Heart left ventricle (tissue), 16 donors: ENCODE measurements at places on chromosomes 4 and X.
A peak's percentile ranks its signal among the peaks of the same experiment; 100 is the strongest.

DNA sequence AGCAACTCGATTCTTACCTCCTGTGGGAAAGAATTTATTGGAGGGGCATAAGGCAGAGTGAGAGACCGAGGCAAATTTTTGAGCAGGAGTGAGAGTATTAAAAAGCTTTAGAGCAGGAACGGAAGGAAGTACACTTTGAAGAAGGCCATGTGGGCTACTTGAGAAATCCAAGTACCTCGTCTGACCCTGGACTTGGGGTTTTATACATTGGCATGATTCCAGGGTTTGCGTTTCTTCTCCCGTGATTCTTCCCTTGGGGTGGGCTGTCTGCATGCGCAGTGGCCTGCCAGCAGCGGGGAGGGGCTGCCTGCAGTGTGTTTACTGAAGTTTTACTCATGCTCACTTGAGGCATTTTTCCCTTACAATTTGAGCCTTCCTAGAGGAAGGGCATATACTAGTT lies 3.4 kb downstream of the GALNT7 start:
- no peak for DNase-seq

- no peak for DNase-seq
These were observed 886.8 kb downstream of the NLGN4X start for GRCh38 chrX:5341902-5342301.

DNA sequence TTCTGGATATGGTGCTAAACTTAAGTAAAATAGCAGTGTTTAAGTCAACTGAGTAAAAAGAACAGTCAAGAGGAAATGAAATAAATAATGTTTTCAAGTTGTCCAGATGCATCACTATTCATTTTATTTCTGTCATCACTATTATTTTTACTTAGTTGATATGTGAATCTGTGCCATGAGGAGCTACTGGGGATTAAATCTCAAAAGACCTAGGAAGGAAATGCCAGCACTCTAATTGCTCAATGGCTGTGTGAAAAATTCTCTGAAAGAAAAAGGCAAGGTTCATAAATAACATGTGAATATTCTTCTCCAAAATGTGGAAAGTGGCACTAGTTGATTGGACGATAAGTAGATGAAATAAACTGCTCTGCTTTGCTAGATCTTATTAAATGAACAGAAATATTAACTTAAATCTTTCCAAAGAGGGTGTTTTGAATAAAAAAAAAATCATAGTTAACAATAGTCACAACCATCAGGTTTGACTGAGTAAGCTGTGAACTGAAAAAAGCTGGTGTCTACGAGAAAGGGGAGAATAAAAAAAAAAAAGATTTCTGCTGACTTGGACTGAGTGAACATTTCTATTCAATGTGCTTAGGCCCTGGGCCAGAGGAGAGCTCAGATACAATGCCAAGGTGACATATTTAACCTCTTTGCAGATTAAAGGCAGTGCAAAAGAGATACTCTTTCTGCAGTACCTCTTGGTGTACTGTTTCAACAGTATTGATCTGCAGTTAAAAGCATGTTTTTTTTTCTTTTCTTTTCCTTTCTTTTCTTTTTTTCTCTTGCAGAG lies 1.6 kb downstream of the SPARCL1 start:
- DNase-seq: peak; percentile 29

DNA sequence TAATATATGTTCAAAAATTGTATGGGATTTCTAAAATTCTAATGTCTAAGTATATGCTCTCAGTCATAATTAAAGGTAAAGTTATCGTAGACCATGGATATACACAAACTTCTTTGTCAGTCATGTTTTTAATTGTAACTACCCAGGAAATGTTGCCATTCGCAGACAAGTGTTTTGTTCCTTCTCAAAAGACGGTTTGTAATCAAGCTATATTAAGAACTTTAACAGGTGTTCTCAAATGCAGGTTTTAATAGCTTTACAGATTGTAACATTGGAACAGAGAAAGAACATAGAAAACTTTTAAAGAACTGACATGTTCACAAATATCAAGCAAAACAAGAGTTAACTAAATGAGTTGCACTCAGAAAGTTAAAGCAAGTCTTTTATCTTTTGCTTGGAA lies 58.9 kb downstream of the KDM5C start:
- DNase-seq: no peak

- DNase-seq: peak; percentile 67
These were observed 188.0 kb upstream of the C1QTNF7 start for GRCh38 chr4:15239866-15240265.

DNA sequence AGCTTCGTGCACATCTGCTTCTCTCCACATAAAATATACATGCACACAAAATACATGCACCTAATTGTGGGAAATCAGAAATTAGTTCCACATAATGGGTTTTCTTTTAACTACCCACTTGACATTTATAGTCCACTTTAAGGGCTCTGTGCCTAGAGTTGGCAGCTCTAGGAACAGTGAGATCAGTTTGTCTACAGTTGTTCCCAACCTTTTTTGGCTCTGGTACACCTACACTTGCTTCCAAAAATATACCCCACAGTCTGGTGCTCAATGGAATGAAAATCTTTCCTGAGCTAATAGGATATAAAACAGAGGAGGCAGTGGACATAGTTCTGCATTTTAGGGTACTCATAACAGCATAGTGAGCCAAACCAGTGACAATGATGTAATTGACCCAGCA lies 36.1 kb downstream of the HDAC8 start:
- DNase-seq: no peak

GRCh38 chrX:19954335-19955096 lies 36.3 kb downstream of the BCLAF3 start:
- DNase-seq: no peak

GRCh38 chrX:19840899-19841648 lies 46.3 kb downstream of the SH3KBP1 start:
- DNase-seq: no peak

DNA sequence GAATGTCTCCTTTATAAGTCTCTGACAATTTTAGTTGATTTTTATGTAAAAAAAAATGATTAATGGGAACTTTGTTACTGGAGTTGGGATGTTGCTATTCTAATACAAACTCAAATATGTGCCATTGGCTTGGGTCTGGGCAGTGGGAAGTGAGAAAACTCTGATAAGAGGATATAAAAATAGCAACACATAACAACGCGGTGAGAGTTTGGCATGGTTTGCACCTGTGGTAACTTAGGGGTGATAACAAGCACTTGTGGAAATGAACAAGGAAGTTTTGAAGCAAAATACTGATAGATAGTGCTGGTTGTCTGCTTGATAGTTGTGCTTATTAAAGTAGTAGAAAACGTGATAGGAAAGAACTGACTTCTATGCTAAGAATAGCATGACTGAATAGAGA lies 743.3 kb upstream of the AGA start:
- peak; percentile 44 for DNase-seq

GRCh38 chrX:106203315-106203714 lies 35.2 kb downstream of the PWWP3B start:
- DNase-seq: no peak

- no peak for DNase-seq
These were observed 816.1 kb upstream of the TENM3 start for GRCh38 chr4:181427076-181427475.

GRCh38 chr4:173518425-173519102 lies 11.5 kb downstream of the HAND2 start:
- no peak for DNase-seq

- no peak for DNase-seq
These were observed 819 bp downstream of the NSG1 start for GRCh38 chr4:4387531-4388310.

- peak; percentile 23 for DNase-seq
These were observed 195.0 kb upstream of the HS3ST1 start for GRCh38 chr4:11623726-11624037.

GRCh38 chrX:102067966-102068723 lies 57.3 kb upstream of the TCEAL2 start:
- DNase-seq: no peak

DNA sequence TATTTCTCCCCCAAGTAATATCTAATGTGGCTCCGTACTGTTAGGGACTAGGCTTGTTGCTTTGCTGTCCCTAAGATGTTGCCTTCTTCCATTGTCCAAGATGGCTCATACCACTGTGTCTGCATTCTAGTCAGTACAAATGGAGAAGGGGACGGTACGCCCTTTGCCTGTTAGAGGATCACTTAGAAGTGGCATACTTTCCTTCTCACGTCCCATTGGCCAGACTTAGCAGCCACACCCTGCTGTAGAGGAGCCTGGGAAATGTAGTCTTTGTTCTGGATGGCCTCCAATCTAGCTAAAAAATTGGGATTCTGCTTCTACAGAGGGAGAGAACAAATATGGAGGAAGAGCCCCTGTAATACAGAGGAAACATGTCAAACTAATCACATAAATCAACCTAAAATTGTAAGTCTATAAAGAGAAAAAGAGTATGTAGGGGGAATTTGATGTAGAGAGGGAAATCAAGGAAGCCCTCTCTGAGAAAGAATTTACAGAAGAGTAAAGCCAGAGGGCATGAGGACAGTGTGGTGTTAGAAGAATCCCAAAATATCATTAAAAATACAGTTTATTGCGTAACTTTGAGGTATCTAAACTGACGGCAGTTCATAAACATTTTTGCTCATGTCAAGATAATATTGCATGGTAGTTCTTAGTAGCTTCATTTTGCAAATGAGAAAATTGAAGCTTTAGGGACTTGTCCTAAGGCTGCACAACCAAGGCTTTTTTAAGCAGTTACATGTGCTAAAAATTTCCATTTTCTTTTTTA lies 15.1 kb downstream of the PRIMPOL start:
- DNase-seq: no peak

DNA sequence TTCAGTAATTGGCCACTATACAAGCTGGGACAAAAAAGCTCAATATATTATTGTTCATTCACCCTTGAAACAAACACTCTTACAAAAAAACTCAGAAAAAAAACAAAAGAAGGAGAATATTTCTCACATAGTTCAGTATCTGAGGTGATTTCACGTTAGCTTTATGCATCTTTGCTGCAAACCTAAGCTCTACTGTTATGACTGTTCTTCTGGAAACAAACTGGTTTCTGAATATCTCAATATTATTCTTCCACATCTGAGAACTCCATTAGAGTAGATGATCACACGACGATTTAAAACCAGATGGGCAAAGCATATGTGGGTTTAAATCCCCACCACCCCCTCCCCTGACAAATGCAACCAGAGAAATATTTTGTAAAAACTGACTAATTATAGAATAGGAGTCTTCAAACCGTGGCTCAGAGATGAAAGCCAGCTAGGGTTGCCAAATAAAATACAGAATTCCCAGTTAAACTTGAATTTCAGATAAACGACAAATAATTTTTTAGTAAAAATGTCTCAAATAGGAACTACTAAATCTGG lies 182.0 kb upstream of the FAM241A start:
- no peak for DNase-seq

DNA sequence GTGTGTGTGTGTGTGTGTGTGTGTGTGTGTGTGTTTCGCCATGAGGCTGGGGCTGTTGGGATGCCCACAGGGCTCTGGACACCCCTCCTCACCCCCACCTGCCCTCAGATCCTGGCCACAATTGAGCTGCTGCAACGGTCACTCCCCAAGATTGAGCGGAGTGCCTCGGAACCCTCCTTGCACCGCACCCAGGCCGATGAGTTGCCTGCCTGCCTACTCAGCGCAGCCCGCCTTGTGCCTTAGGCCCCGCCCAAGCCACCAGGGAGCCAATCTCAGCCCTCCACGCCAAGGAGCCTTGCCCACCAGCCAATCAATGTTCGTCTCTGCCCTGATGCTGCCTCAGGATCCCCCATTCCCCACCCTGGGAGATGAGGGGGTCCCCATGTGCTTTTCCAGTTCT lies 10.2 kb downstream of the ARAF start:
- no peak for DNase-seq

DNA sequence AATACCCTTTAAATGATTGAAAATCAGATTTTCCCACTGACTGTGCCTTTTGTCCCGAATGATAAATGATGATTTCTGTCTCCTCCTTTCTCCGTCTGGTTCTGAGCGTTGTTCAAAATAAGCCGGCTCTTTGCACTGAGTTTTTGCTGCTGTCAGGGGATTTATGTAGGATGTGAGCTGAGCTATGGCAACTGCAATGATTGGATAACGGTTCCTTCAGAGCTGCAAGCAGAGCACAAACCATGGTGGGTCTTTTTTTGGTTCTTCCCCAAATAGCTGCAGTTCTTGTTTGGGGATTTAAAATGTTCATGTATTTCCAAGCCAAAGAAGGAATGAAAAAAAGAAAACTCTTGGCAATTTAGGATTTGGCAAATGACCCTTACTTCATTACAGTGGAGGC lies 124.5 kb upstream of the CASK start:
- no peak for DNase-seq

- no peak for DNase-seq
These were observed 145.6 kb upstream of the RBPJ start for GRCh38 chr4:26175006-26175786.

GRCh38 chrX:118520216-118521206 lies 24.9 kb downstream of the DOCK11 start:
- no peak for DNase-seq

DNA sequence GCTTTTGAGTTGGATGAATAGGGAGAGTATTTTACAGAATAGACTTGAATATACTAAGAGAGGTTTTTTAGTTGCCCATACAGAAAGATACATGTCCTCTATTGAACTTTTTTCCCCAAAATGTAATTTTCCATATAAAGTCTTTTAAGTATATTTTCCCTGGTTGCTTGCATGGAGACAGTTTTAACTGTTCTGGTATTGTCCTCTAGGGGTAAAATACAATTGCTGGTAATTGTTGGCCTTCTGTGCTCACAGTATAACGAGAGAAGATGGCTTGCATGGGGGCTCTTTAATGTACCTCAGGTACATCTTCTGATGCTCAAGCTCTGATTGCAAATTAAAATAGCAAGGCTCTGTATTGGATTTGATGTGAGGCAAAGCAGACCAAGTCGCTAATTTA lies 136.1 kb downstream of the ARX start:
- no peak for DNase-seq

GRCh38 chr4:140374130-140374477 lies 658 bp downstream of the SCOC start:
- no peak for DNase-seq

- DNase-seq: no peak
These were observed 121.6 kb upstream of the FAT1 start for GRCh38 chr4:186845137-186845842.

- DNase-seq: no peak
These were observed 51.3 kb downstream of the RBPJ start for GRCh38 chr4:26372076-26372475.

- DNase-seq: no peak
These were observed 75.1 kb downstream of the INTS6L start for GRCh38 chrX:135595543-135595942.

DNA sequence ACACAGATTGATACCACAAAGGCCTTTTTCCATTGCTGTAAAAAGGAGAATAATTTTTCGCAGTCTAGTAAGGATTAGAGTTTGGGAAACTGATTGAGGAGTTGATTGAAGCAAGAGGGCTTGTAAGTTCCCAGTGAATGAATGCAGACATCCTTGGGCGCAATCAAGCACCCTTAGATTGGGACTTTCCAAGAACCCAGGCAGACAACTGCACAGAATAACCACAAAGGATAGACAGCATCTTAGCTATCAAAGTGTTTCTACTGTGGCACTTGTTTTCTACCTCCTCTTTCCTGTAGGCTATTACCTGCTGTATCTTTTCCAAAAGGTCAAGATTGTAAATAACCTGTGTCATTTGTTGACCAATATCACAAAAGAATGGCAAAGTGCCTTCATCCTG lies 2.6 kb downstream of the COX18 start:
- DNase-seq: no peak
